EL (cell line): ENCODE measurements at places on chromosomes 6 and 20.

DNA sequence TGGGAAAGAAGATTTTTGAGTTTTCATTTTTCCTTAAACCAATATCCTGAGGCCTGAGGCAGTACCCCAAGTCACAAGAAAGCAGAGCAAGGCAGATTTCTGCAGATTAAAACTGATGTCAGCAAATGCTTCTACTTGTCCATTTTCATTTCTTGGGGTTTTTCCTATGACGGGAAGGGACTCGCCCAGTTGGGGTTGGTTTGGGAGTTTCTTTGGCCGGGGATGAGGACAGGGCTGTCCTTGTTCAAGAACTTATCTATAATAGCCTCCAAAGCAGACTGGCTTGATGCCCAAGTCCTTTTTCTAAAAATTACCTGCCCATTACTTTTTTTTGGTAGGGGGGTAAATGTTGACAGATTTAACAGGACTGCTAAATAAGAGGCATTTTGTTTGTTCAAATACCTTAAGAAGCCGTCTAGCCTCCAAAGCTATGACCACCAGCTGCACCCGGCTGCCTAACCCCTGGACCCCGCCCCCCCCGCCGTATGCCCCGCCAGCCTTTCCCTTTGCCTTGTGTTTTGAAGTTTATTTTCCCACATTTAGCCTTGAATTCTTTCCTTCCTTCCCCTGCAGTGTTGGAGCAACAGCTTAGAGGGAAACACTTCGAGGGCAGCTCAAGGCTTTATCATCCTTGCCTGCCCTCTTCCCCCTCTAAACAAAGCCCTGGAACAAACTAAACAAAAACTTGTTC is 2.5 kb downstream of the KCNK5 start:
- DNase-seq = no peak

DNA sequence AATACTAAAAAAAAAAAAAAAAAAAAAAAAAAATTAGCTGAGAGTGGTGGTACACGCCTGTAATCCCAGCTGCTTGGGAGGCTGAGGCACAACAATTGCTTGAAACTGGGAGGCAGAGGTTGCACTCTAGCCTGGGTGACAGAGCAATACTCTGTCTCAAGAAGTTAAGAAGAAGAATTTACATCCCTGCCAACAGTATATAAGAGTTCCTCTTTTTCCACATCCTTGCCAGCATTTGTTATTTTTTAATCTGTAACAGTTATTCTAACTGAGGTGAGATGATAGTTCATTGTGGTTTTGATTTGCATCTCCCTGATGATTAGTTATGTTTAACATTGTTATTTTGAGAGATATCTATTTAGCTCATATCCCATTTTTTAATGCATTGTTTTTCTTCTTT is 20.3 kb upstream of the DYNLRB1 start:
- no peak for DNase-seq

- DNase-seq = no peak
Measured at GRCh38 chr6:158559338-158559894, 475 bp upstream of the TMEM181 start.

- no peak for DNase-seq
Measured at GRCh38 chr6:152220786-152221185, 413.3 kb downstream of the ESR1 start.

GRCh38 chr6:145783796-145784195 is 30.8 kb downstream of the FBXO30 start:
- no peak for DNase-seq

- DNase-seq = no peak
Measured at GRCh38 chr6:8819446-8819845, 384.1 kb upstream of the SLC35B3 start.

DNA sequence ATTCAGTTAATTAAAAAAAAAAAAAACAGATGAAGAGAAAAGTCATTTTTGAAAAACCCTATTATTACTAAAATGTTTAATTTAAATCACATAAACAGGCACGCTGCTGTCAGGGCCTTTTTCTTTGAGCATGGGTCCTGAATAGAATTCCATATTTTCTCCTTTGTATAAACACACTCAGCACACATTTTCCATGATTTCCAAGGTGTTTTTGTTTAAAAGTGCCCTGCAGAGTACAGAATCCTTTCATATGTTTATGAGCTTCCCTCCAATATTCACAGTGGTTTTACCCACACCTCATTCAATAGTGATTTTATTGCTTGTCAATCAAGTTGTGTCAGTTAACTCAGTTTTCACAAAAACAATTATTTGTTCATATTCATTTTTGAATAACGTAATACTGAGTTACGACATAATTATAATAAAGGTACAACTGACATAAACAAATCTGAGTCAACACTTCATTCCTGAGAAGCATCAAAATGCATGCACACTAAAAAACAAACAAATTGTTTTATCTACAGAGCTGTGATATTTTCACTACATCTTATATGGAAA is 15.2 kb downstream of the SLC35B3 start:
- DNase-seq = no peak

DNA sequence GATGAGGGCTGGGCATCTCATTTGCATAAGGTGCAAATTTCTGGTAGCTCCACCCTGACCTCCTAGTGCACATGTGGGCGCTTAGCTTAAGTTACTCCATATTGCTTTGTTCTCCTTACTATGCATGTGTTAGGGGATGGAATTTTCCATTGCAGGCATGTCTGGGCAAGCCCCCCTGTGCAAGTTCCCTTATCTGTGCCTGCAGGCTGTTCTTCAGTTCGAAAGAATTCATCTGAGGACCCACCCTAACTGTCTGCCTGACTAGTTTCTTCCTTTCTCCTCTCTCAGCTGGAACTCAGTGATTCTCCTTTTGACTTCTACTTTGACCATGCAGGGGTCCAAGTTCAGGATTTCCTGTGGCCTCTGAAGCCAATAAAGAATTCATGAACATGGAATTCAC is 30.2 kb downstream of the CCDC170 start:
- peak; percentile 9 for DNase-seq

DNA sequence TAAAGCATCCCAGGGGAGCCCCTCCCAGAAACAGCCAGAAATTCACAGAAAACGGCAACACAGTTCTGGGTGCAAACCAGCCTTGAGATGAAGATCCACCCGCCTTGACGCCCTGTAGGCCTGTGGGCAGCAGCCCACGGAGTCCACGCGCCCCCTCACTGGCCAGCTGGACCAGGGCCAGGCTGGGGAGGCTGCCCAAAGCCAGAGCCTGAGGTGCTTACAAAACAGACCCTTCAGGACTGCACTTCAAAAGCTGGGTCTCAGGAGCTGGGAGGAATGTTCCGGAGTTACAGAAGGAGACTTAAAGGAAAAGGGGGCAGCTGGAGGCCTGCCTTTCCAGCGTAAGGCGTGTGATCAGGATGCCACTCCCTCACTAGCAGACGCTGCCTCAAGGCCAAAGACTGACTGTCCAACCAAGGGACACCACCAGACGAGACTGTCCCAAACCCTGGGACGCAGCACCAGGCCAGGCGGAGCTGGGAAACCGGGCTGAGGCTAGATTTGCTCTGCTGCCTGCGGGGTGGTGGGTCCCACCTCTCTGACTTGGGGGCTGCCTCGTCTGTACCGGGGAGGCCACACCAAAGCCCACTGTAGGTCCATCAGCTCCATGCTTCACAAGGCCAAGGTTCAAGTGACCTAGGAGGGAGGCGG is 48.1 kb downstream of the RRBP1 start:
- no peak for DNase-seq

GRCh38 chr6:98056955-98057354 is 773.9 kb upstream of the MMS22L start:
- DNase-seq = no peak

DNA sequence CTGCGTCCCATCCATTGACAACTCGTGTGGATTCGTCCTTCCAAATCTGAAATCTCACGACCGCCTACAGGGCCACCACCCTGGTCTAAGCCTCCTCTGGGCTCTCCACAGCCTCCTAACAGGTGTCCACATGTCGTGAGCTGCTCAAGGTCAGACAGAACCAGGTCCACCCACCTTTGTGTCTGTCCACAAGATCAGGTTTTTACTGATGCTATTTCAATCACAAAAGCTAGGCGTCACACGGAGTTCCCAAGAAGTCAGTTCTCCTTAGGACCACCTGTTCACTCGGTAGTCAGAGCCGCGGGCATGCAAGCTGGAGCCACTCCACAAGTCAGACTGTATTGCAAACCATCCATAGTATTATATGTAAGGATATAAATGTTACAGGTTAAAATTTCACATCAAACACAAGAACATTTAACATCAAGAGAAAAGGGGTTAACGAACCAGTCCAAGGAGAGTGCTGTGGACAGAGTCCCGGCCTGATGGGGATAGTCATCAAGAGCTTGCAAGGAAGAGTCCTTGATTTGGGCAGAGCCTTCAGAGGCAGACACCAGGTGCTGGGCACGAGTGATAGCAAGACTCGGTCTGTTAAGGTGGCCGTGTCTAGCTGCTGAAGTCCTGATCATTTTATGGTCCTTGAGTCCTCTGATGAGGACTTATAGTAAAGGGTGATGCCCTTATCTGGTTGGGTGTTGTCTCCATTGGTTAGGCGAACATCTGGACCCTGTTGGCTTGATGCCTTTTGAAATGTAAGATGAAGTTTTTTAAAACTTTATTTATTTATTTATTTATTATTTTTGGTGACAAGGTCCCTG is 731 bp upstream of the DNPH1 start:
- DNase-seq = no peak

GRCh38 chr20:30601974-30602373 is 655.5 kb upstream of the DEFB115 start:
- no peak for DNase-seq

DNA sequence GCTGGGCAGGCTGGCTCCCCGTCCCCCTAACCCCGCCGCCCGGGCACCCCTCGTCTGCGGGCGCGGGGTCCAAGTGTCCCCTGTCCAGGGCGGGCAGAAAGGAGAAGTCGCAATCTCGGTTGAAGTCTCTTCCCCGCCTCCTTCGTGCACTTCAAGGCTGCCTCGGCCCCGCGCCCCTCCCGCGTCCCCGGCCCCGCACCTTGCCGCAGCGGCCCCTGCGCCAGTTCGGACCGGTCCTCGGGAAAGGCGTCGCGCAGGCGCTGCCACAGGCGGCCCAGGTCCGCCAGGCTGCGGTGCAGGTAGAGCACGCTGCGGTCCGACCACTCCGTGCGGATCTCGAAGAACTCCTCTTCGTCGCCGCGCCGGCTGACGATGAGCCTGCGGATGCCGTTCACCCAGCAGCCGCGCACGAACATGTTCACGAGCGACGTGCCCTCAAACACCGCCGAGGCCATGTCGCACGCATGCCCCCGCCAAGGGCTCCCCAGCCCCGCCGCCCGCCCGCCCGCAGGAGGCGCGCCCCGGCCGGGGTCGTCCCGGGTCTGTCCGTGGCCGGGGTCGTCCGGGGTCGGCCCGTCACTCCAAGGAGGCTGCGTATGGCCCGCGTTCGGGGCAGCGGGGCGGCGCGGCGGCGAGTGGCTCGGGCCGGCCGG is at the start of gene PXDC1:
PXDC1 (minus strand) TSS at position 637 of the 653 bp plus-strand sequence; CDS start at position 455, 182 bp downstream.
- no peak for DNase-seq

DNA sequence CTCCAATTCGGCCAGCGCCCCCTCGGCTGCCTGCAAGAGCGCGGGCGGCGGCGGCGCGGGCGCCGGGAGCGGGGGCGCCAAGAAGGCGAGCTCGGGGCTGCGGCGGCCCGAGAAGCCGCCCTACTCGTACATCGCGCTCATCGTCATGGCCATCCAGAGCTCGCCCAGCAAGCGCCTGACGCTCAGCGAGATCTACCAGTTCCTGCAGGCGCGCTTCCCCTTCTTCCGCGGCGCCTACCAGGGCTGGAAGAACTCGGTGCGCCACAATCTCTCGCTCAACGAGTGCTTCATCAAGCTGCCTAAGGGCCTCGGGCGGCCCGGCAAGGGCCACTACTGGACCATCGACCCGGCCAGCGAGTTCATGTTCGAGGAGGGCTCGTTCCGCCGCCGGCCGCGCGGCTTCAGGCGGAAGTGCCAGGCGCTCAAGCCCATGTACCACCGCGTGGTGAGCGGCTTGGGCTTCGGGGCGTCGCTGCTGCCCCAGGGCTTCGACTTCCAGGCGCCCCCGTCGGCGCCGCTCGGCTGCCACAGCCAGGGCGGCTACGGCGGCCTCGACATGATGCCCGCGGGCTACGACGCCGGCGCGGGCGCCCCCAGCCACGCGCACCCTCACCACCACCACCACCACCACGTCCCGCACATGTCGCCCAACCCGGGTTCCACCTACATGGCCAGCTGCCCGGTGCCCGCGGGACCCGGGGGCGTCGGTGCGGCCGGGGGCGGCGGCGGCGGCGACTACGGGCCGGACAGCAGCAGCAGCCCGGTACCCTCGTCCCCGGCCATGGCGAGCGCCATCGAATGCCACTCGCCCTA is 963 bp downstream of the FOXF2 start:
- peak; percentile 67 for DNase-seq

DNA sequence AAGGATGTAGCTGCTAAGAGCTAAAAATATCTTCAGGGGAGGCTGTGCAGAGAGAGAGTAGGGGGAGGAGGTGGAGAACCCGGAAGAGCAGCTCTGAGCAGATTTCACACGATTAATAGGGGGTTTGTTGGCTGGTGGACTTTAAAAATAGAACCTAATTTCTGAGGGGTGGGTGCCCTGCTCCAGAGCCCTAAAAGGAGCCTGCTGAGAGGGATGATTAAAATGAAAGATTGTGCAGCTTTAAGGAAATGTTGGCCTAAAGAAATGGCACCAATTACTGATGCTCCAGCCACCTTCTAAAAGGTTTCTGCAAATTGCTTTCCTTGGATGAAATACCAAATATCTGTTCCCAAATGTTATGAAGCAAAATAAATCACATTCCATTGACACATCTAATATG is 202.8 kb upstream of the BTBD3 start:
- no peak for DNase-seq

- DNase-seq = no peak
Measured at GRCh38 chr6:111971181-111971841, 82.6 kb upstream of the CCN6 start.

DNA sequence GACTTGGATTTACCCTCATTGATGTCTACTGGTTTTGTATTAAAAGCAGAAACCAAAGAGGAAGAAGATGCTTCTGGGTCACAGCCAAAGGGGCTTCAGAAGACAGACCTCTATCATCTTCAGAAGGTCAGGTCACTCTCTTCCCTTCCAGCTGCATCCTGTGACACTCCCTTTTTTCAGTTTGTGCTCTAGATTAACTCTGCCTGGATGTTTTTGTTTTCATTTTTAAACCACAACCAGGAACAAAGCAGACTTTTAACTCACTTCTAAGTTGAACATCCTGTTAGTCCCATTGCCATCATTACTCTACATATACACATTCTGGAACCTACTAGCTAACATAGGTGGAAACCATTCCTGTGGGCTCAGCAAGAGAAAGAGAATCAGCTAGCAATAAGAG is 45.2 kb downstream of the AKIRIN2 start:
- DNase-seq = no peak

GRCh38 chr6:90162648-90163387 is 133.8 kb downstream of the BACH2 start:
- no peak for DNase-seq

DNA sequence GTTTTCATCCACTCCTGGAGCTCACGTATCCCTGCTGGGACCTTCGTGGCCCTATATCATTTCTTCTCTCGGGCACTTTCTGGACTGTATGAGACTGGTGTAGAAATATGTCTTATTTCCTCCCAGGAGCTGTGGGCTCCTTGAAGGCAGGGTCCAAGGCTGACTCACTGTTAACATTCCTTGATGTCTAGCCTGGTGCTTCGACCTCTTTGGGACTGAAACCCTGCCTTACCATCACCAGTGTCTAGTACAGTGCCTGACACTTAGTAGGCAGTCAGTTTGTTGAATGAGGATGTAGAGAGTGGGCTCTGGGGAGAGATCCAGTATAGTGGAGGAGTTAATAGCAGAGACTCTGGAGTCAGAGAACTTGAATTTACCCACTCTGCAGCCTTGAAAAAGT is 23.6 kb downstream of the POFUT1 start:
- DNase-seq = no peak

GRCh38 chr6:87066449-87067333 is 28.2 kb downstream of the CGA start:
- peak; percentile 69 for DNase-seq
